ENCODE measurements at places on chromosomes 5 and 9.

DNA sequence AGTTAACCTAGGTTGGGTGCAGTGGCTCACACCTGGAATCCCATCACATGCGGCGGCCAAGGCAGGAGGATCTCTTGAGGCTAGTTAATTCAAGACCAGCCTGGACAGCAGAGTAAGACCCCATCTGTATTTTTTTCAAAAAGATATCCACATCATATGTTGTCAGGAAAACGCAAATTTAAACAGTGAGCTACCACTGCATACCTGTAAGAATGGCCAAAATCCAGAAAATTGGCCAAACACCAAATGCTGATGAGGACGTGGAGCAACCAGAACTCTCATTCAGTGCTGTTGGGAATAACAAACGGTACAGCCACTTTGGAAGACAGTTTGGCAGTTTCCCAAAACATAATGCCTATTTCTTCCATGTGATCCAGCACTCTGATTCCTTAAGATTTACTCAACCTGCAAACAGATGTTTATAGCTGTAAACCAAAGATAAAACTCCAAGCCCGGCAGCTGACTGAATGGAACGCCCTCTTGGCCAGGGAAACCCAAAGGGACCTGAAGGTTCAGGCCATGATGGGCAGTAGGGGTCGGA lies 12.4 kb downstream of the CEL start:
- DNase-seq, result no peak

GRCh38 chr9:26502311-26502710 lies 390.3 kb downstream of the CAAP1 start:
- no peak for DNase-seq

GRCh38 chr9:110278080-110278707 lies 21.9 kb upstream of the TXN start:
- no peak for DNase-seq

- no peak for DNase-seq
Observed at GRCh38 chr9:99569840-99570239, 251.8 kb upstream of the NR4A3 start.

All from effector memory CD4-positive, alpha-beta T cell (primary cell).